ENCODE measurements at places on chromosomes 1 and 21. TPM values are rescaled to one million over a fixed set of nuclear protein-coding genes. Genes with fewer than 3 reads are reported as not detected.

DNA sequence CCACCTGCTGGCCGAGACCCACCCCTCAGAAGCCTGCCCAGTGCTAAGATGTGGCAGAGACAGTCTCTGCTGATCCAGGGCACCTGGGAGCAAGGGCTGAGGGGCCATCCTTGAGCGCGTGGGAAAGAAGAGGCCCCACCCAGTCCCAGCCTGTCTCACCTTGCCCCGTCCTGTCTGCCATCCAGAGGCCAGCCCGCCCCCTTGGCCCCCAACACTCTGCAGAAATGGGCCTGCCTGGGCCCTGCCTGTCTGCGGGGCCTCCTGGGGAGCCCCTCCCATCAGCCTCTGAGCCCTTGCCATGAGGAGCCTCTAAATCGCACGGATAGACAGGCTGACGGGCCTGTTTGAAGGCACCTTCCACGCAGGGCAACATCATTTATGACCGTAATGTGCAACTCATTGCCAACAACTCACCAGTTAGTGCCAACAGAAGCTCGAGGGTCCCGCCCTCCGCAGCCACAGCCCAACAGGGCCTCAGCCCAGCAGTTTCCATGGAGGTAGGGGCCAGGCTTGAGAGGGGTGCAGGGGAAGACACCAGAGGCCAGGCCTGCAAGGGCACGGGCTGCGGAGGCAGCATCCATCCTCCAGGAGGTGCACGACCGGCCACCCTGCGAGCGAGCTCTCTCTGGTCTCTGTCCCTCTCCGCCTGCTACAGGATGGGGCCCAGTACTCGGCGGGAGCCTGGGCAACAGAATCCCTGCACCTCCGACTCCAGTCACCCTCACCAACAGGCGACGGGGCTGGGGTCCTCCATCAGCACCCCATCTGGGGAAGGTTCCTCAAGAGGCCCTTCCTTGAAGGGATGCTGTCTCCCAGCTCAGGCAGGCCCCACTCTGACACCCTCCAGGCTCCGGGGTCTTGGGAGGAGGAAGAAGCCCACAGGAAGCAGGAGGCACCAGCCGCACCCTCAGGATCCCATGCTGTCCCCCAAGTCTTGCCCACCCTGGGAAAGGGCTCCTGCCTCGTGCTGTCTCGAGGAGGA is 78.0 kb downstream of the MEGF6 start:
- no peak for DNase-seq

DNA sequence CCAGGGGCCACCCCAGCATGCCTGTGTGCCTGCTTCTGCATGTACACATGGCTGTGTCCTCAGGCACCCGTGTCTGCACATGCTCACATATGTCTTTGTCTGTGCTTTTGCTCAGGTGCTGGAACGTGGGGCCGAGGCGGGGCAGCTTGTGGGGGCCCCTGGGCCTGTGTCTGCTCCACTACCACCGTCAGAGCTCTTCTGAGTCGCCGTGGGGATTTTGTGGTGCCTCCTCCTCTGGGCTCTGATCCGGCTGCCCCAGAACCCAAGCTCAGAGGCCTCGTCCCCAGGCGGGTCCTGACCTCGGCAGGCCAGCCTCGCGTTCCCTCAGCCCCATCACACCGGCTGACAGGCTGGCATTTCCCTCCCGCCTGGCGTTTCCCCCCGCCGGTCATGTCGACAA is 104.6 kb upstream of the ACTRT2 start:
- DNase-seq = no peak

DNA sequence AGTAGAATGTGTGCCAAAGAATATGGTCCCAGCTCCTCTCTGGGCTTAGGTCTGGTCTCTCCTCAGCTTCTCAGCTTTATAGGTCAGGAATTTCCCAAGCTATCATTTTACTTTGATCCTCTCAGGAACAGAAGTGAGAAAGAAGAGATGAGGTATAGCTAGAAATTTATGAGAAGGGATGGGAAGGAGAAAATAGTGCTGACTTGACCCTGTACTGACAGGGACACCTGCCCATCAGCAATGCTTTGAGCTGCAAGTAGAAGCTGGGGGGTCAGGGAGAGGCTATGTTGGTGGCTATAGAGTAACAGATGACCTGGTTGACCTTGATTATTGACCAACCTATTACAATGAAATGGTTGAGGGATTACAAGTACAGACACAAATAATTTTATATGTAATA is 75.0 kb downstream of the XCL2 start:
- no peak for DNase-seq

GRCh38 chr1:25145775-25146393 is 86.4 kb downstream of the SYF2 start:
- no peak for DNase-seq

GRCh38 chr1:198088360-198089071 is 68.3 kb upstream of the NEK7 start:
- no peak for DNase-seq

GRCh38 chr1:93712741-93713140 is 31.1 kb upstream of the BCAR3 start:
- DNase-seq = no peak

DNA sequence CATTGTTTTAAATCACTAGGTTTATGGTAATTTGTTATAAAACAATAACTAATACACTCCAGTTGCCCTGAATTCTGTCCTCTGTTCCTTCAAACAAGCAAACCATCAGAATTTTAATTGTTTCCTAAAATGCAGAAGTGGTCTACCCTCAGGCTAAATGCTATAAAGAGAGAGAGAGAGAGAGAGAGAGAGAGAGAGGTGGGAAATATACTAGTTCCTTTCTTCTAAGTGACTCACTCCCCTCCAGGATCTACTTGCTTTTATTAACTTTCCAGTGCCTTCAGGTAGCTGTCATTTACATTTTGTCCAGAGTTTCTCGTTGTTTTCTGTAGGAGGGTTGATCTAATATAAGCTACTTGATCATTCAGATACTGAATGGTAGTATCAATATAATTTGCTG is 26.4 kb downstream of the LRRC53 start:
- DNase-seq = no peak

- no peak for DNase-seq
These were observed 157.0 kb upstream of the ZNHIT6 start for GRCh38 chr1:85865213-85865612.

GRCh38 chr1:164515711-164516331 is 43.2 kb upstream of the PBX1 start:
- DNase-seq = no peak

DNA sequence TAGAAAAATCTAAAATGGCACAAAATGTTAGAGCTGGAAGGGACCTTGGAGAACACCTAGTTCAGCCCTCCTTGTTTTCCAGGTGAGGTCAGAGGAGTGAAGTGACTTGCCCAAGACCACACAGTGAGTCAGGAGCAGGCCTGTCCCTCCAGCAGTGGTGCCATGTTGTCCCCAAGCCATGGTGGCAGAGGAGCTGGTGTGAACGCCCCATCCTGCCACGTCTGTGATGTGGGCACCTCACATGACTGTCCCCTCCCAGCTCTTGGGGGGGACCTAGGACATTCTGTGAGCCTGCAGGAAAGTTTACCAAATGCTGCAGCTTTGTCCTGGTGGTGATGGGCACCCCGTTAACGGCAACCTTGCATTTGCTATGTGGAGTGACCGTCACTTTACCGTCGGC is 66.2 kb downstream of the SCCPDH start:
- DNase-seq = peak; percentile 66

- DNase-seq = no peak
These were observed 254.7 kb downstream of the USH2A start for GRCh38 chr1:216168546-216168945.

GRCh38 chr1:7299994-7300393 is 471.1 kb upstream of the VAMP3 start:
- DNase-seq = no peak

Gene B3GALT2
- total RNA-seq = 30.3 TPM

Gene LEPR
- total RNA-seq = 8.0 TPM

Gene CCDC181
- total RNA-seq = 1.2 TPM

Gene DRAXIN
- 0.05 TPM for total RNA-seq

Gene NLRP3
- total RNA-seq = 1.1 TPM

Gene RAB25
- total RNA-seq = not detected
